ENCODE measurements at places on chromosomes 7 and 10. TPM values are rescaled to one million over a fixed set of nuclear protein-coding genes. Genes with fewer than 3 reads are reported as not detected.

DNA sequence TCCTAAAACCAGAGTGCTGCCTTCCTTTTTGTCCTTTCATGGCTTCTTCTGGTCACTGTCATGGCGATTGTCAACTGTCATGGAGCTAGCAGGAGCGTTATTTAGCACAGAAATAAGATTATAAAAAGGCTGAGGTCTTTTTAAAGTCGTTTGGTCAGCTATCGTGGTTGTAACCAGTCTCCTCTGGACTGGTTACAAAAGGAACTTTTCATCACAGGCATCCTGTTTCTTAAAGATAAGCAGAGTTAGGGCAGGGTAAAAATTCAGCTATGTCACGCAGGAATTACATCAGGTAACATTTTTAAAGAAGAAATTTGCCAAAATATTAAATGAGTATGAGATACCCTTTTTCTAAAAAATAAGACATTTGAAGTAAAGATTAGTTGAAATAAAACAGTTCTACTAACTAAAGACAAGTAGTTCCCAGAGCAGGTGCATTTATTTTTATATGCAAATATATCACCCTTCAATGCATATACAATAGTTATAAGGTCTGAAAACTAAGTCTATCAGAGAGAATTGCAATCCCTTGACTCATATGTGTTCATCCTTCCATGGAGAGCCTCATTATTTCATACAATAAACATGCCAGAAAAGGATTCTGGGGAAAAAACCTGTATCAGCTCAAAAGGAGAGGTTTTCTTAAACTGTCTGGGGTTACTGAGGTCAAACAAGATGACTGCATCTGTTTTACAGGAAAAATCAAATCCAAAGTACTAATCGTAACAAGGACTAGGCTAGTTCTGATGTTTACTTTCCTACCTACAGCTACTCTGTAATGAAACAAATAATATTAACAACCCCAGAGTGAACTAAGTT lies 20.9 kb downstream of the FAM24A start:
- no peak for DNase-seq

GRCh38 chr10:56269181-56269580 lies 91.9 kb downstream of the ZWINT start:
- DNase-seq, result no peak

- no peak for DNase-seq
Measured at GRCh38 chr10:4213441-4213840, 428.4 kb upstream of the KLF6 start.

DNA sequence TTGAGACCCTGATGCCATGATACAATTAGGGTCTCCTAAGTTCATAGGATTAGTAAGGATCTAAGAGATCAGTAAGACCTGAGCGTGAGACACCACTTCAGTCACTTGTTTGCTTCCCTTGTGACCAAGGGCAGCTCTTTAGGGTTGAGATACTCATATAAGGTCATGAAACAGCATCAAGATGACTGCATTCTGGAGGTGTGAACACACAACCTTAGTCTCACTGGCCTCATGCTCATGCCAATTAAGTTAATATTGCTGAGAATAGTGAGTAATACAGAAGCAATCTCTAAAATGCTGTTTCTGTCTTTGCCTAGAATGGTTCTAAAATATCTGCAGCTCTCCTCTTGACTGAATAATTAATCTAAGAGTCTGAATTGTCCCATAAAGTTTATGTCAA lies 39.6 kb upstream of the KLHL7 start:
- DNase-seq, result no peak

GRCh38 chr7:121531175-121532070 lies 135.3 kb upstream of the FAM3C start:
- no peak for DNase-seq

DNA sequence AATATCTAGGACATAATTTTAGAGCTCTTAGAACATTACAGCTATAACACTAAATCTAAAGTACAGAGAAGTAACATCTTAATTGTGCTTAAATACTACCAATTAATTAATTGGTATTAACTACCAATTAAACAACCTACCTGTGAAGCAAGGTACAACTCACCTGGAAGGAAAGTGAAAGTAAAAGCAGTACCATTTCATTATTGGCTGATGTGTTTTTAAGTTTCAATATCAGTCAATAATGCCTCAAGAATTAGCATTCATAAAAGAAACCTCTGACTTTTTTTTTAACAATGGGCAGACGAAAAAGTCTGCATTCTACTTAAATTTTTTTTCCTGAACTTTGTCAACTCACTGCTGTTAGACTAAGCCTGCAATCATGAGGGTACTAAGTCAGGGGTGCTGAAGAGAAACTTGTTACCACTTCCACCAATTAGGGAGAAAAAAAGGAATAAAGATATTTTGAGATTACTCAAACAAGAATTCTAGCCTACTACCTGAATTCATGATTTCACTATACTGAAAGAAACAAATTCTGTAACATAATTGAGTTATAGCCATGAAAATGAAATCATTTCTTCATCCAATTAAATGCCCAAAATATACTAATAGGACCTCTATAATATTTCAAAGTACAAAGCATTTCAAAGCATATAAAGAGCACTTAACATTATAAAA lies 19.9 kb downstream of the UPF2 start:
- DNase-seq, result no peak

- DNase-seq, result no peak
Measured at GRCh38 chr10:115020449-115020848, 72.7 kb upstream of the ATRNL1 start.

DNA sequence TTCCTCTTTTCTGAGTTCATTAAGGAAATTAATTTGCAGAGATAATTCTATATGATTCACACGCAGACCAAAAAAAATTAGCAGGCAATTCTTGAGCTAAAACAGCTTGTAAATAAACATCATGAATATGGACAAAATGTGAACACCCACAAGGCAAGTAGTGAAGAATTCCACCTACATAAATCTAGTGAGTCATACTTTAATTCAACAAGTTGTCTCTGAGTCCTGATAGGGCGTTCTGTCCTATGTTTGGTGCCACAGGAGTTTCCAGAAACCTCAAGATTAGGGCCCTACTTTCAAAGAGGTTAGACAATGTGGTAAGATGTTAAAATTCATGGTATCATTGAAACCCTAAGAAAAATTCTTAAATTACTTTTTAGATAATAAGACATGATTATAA lies 122.3 kb downstream of the SGMS1 start:
- no peak for DNase-seq

GRCh38 chr7:133481676-133482075 lies 228.8 kb downstream of the EXOC4 start:
- peak; percentile 39 for DNase-seq

DNA sequence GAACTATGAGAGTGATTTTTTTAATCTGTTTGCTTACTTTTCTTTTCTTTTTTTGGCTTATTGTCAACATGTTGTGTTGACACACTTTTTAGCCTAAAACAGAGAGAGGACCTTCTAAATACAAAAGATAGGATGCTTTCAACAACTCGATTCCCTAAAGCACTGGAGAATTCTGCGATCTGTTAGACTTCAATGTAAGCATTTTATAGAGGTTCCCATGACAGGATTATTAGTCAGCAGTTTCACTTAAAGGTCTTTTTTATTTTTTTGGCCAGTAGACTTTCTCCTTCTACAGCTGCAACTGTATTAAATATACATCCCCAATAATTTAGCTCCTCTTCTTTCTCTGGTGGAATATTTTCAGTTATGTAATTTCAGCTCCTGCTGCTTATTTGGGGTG lies 12.7 kb upstream of the NRP1 start:
- DNase-seq, result no peak

- DNase-seq, result no peak
Measured at GRCh38 chr10:95246582-95247051, 44.2 kb downstream of the PDLIM1 start.

GRCh38 chr7:9082203-9082602 lies 648.8 kb downstream of the NXPH1 start:
- no peak for DNase-seq

- DNase-seq, result no peak
Measured at GRCh38 chr7:80243425-80243824, 108.8 kb downstream of the GNAI1 start.

- DNase-seq, result no peak
Measured at GRCh38 chr10:123274306-123275135, 120.3 kb downstream of the BUB3 start.

The MYH16 gene
- total RNA-seq, result not detected

The ADGRA1 gene
- total RNA-seq, result 2.5 TPM

The ALOX5 gene
- total RNA-seq, result 0.62 TPM

The HOXA7 gene
- not detected for total RNA-seq

The SLC13A4 gene
- total RNA-seq, result 7.6 TPM

The CDC14C gene
- total RNA-seq, result 0.31 TPM

The FXYD4 gene
- not detected for total RNA-seq

The SHH gene
- 0.62 TPM for total RNA-seq

The GLI3 gene
- 4.1 TPM for total RNA-seq

Data from occipital lobe (tissue), 3 donors.